ENCODE measurements at places on chromosomes 6 and 20. TPM values are rescaled to one million over a fixed set of nuclear protein-coding genes. Genes with fewer than 3 reads are reported as not detected.

SLC35F1 gene
- 6.4 TPM for total RNA-seq

DEFB112 gene
- total RNA-seq: not detected

KCNK15 gene
- total RNA-seq: 0.33 TPM

REM1 gene
- 1.5 TPM for total RNA-seq

NTSR1 gene
- total RNA-seq: not detected

PSORS1C1 gene
- 4.7 TPM for total RNA-seq

OPRM1 gene
- total RNA-seq: not detected

CALHM6 gene
- total RNA-seq: 1.7 TPM

SPTLC3 gene
- 9.0 TPM for total RNA-seq

KIAA0408 gene
- total RNA-seq: 2.2 TPM

Data from left ventricle myocardium inferior (tissue), 1 donor.